Epithelial cell of prostate (primary cell): ENCODE measurements at places on chromosomes 3 and 15.

DNA sequence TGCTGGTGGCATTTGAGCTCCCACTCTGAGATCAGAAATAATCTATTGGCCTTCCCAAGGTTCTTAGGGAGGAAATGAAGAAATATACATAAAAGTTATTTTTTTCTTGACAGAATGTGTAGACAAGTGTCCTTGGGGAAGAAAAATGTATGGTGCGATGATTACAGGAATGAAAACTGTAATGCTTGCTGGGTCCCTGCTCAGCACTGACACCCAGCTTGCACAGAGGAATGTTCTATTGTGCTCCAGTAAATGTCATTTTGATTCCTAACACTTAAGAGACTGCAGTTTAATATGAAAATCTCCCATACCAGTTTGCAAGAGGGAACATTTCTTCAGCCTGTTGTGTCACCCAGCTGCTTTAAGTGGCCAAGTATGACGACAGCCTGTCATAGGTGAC lies 271.3 kb upstream of the TPM1 start:
- DNase-seq = no peak

DNA sequence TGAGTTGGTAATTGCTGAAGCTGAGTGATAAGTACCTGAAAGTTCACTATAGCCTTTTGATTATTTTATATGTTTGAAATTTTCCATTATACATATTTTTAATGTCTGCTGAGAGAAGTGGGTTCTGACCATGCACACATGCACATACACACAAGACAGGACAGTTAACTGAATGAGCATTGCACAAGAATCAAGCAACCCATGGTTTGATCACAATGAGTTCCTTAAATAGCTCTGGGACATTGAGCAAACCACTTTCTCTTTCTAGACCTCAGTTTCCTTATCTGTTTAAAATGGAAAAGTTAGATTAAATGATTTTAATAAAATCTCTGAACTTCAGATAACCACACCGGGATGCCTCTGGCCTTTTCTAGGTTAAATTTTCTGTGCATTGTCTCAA lies 26.7 kb downstream of the SNTN start:
- DNase-seq = no peak

- DNase-seq = no peak
These were observed 231.9 kb upstream of the TBC1D5 start for GRCh38 chr3:17974206-17974841.

DNA sequence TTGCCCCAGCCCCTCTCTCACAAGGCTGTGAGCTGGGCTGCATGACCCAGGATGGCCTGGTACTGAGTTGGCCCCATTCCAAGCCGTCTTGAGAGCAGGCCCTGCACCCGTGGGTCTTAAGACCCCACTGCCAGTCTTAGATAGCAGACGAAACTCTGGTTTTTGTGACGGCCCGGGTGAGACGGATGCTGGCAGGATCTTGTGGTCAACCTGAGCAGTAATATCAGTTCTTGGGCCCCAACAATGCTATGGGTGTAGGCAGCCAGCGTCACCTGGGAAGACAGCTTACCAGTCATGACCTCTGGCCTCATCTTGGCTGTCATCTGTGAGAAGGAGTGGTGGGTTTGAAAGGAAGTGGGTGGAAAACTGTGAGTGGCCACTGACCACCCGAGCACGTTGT lies 305.8 kb downstream of the ARRDC4 start:
- DNase-seq = no peak

GRCh38 chr15:72313881-72314280 lies 6.1 kb downstream of the CELF6 start:
- DNase-seq = no peak

GRCh38 chr3:20878691-20879090 lies 692.7 kb upstream of the SGO1 start:
- no peak for DNase-seq

- no peak for DNase-seq
These were observed 46.5 kb downstream of the RPN1 start for GRCh38 chr3:128603811-128604775.

DNA sequence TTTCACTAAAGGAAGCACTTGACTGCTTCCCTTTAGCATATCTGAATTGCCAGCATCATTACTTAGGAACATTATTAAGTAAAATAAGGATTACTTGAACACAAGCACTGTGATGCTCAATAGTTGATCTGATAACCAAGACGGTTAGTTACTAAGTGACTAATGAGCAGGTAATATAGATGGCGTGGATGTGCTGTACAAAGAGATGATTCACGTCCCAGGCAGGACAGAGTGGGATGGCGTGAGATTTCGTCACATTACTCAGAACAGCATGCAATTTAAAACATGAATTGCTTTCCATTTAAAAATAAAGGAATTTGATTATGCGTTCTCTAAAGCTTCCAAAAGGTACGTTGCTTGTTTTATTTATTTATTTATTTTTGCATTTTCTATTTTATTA lies 240.0 kb upstream of the ARHGEF26 start:
- peak; percentile 44 for DNase-seq

GRCh38 chr3:47429476-47430270 lies 46.1 kb downstream of the SCAP start:
- no peak for DNase-seq

- no peak for DNase-seq
These were observed 20.3 kb downstream of the SLCO2A1 start for GRCh38 chr3:134009345-134010000.
